Psoas muscle (tissue), 8 donors: ENCODE measurements at places on chromosomes 1 and 21. TPM values are rescaled to one million over a fixed set of nuclear protein-coding genes. Genes with fewer than 3 reads are reported as not detected.

- no peaks in the 10 kb centered on the region for H3K36me3 ChIP-seq
- no peak overlapping the region for H3K4me3 ChIP-seq
- H3K27ac ChIP-seq = no peak overlapping the region
- no peaks in the 10 kb centered on the region for H3K27me3 ChIP-seq
- DNase-seq = no peak
- H3K4me1 ChIP-seq = no peaks in the 10 kb centered on the region
These were observed 25.2 kb downstream of the EVA1C start for GRCh38 chr21:32437729-32438128.

GRCh38 chr1:17091252-17091651 is 28.0 kb downstream of the PADI2 start:
- peaks cover 31% of the 10 kb centered on the region for H3K4me1 ChIP-seq
- DNase-seq = no peak
- H3K36me3 ChIP-seq = peaks cover 97% of the 10 kb centered on the region

DNA sequence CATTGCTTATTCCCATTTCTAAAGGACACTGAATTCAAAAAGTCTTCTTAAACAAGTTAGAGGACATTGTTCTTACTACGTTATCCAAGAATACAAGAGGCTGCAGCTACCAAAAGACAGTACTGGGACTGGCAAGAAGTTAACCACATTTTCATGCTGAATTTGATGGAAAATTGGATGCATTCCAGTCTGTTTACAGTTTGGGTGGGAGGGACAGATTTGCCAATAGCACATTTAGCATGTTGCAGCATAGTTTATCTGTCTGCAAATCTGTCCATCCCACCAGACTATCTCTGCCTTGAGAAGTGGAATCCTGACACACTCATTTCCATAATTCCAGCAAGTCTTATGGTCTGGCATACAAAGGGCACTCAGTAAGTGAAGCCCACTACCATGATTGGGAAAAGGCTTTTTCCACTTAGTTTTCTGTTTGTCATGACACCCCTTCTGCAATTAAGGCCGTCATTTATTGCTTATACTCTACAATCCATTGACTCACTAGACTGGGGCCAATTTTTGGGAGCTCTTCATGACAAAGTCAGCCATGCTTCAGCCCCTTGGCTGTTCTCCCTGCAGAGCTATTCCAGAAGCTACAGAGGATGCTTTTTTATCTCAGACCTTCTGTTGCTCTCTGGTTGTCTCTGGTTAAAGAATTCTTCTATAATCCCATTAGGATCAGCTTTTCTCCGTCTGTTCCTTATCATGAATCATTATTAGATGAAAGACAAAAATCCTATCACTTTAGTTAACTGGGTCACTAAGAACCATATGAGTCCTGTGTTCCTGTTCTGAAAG is 355.8 kb upstream of the PTBP2 start:
- no peaks in the 10 kb centered on the region for H3K36me3 ChIP-seq
- H3K27me3 ChIP-seq = no peaks in the 10 kb centered on the region
- H3K4me1 ChIP-seq = no peaks in the 10 kb centered on the region
- H3K4me3 ChIP-seq = no peak overlapping the region

DNA sequence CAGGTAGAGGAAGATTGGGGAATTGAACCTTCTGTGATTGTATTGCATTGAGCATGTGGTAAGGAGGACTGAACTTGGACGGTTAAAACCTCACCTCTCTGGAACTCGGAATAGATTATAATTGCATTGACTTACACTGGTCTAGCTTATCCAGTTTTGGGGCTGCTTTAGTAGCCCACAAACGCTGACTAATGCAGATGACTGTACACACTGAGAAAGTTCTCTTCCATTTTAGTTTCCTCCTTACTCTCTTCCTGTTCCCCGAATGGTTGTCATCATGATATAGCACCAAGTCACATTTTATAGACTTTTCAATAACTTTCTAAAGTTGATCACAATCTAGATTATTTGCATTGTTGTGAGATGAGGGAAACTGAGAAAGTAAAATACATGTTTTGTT is 78.2 kb downstream of the NFIA start:
- no peak overlapping the region for H3K27ac ChIP-seq
- H3K27me3 ChIP-seq = no peaks in the 10 kb centered on the region
- peaks cover 45% of the 10 kb centered on the region for H3K4me1 ChIP-seq
- no peaks in the 10 kb centered on the region for H3K36me3 ChIP-seq
- H3K4me3 ChIP-seq = no peak overlapping the region
- no peak for DNase-seq

DNA sequence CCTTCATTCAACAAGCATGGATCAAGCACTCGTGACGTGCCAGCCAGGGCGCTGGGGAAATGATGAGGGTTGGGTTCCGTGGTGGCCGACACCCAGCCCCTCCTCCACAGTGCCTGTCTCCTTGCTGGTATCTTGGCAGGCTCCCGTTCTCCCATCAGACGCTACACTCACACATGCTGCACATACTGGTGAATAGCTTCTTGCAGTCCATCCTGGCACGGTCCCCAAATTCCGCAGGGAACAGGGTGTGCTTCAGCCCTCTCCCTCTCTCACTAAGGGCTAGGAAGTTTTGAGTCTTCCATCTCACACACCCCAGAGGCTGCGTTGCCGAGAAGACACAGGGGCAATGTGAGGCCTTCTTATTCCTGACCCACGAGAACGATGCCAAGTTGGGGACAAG is 10.1 kb upstream of the MEF2D start:
- DNase-seq = peak; percentile 93
- peaks cover 37% of the 10 kb centered on the region for H3K4me1 ChIP-seq
- peaks cover 5% of the 10 kb centered on the region for H3K36me3 ChIP-seq
- no peaks in the 10 kb centered on the region for H3K27me3 ChIP-seq
- H3K4me3 ChIP-seq = no peak overlapping the region

DNA sequence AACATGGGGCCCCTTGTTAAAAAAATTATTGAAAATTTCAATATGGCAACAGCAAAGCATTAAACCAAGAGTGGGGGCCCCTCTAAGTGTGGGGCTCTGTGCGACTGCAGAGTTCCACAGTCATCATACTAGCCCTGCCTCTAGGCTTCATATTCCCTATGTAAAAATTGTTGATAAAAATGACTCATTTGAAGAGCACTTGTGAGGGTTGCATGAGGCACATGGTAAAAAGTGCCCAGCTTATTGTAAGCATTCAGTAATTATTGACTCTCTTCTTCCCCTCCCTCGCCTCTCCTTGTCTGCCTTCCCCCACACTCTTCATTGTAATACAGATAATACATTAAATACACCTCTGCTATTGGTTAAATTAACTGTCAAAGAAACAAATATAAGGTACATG is 86.7 kb upstream of the PTBP2 start:
- H3K36me3 ChIP-seq = no peaks in the 10 kb centered on the region
- no peak for DNase-seq
- H3K27me3 ChIP-seq = no peaks in the 10 kb centered on the region
- H3K27ac ChIP-seq = no peak overlapping the region
- no peak overlapping the region for H3K4me3 ChIP-seq

DNA sequence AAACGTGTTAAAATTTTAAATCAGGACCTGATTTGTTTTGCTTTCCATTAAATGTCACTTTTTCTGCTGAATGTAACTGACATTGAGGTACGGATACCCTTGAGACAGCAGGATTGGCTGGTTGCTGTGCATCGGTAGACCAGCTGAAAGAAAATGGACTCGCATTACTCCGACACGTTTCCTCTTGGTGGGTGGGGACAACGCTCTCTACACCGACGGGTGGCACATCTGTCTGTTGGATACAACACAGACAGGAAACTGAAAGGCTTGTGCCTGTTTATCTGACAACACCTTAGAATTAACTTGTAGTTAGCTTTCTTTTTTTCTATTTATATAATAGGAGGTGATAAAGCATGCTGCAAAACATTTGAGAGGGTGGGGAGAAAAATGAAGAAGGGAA is 19.4 kb downstream of the PRPF38A start:
- no peak overlapping the region for H3K4me3 ChIP-seq
- peaks cover 5% of the 10 kb centered on the region for H3K36me3 ChIP-seq
- H3K4me1 ChIP-seq = no peaks in the 10 kb centered on the region
- DNase-seq = no peak
- no peaks in the 10 kb centered on the region for H3K27me3 ChIP-seq

GRCh38 chr1:156439777-156440183 is 60.8 kb downstream of the MEF2D start:
- no peaks in the 10 kb centered on the region for H3K4me1 ChIP-seq
- H3K4me3 ChIP-seq = no peak overlapping the region
- H3K27ac ChIP-seq = no peak overlapping the region
- peaks cover 98% of the 10 kb centered on the region for H3K27me3 ChIP-seq
- no peaks in the 10 kb centered on the region for H3K36me3 ChIP-seq

DNA sequence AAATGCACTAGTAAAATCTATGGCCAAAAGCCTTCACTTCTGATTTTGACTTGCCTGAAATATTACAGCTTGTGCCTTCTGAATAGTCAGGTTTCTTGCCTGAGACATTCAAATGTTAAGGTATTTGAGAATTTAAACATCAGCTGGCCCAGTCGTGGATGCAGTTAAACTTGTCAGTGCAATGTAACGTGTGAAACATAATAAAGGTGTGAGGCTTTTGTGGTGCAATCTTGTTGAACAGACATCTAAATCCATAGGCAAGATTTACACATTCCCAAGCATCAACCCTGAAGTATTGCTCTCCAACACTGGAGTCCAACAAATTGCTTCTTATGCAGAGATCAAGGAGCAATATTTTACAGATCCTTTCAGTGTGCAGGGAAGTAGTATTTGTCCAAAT is 4.4 kb downstream of the CCN1 start:
- H3K36me3 ChIP-seq = peaks cover 2% of the 10 kb centered on the region
- H3K27ac ChIP-seq = peak overlapping the region; percentile 91
- H3K27me3 ChIP-seq = no peaks in the 10 kb centered on the region

DNA sequence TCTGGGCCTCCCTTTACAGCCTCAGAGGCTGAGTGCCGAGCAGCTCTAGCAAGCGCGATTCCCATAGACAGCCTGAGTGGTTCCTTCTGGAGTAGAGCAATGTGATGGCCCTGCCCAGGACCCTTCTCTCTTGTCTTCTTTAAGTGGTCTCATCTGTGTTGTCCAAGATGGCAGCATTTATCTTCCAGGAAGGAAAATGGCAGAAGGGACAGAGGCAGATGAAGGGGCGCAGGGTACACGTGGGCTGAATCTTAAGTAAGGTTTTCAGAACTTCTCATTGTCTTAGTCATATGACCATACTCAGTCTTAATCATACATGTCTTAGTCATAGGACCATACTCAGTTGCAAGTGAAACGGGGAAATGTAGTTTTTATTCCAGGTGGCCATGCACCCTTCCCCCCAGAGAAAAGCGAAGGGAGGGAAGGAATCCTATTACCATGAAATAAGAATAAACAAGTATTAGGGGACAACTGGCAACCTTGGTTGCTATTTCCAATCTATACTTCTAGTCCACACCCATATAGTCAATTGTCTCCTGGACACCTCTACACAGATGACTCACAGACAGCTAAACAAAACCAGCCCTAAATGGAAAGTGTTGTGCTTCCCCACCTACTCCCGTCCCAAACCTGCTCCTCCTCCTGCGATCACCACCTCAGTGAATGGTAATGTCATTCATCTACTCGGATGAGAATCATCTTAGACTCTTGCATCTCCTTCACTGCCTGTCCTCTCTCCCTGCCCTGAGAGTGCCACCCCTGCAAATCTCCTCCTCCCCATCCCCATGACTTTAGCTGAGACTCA is 13.3 kb downstream of the OVAAL start:
- H3K4me3 ChIP-seq = no peak overlapping the region
- no peak overlapping the region for H3K27ac ChIP-seq
- H3K27me3 ChIP-seq = no peaks in the 10 kb centered on the region
- H3K4me1 ChIP-seq = no peaks in the 10 kb centered on the region
- DNase-seq = no peak
- H3K36me3 ChIP-seq = no peaks in the 10 kb centered on the region

DNA sequence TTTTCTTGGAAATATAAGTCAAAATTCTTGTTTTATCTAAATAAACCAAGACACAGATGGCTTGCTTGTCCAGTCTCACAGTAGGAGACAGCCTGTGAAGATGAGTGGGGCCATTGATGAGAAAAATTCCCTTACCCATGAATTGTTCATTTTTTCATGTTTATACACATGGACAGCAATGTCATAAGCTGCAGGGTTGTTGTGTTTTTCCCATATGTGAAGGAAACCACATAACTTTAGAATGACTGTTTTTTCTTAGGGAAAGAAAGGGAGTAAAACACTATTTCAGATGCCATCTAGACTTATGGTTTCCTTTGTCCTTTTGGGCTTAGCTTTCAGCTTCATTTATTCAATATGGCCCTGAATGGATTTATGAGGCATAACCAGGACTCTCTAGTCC is 622.5 kb upstream of the NR5A2 start:
- no peak for DNase-seq
- H3K4me3 ChIP-seq = no peak overlapping the region
- no peaks in the 10 kb centered on the region for H3K27me3 ChIP-seq
- H3K4me1 ChIP-seq = no peaks in the 10 kb centered on the region
- no peak overlapping the region for H3K27ac ChIP-seq

DNA sequence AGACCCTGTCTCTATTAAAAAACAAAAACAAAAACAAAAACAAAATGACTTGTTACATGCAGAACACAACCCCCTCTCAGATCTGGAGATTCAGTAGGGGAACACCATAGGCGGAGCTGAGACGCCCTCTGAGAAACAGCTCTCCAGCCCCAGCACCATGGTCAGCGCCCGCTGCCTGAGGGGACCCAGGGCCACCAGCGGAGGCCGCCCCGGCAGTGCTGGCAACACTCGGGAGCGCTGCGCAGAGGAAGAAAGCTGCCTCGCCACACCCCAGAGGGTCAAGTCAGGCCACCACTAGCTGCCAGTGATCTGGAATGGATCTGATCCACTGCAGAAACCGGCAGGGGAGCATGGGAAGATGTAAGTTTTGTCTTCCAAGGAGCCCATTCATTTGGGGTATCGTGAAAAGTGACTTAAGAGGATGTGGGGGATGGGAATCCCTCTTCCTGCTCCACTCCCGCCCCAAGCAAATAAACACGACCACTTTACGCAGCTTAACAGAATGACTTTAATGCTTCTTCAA is 3.1 kb downstream of the ACTA1 start:
- peaks cover 4% of the 10 kb centered on the region for H3K36me3 ChIP-seq
- H3K4me3 ChIP-seq = peak overlapping the region; percentile 70
- peaks cover 22% of the 10 kb centered on the region for H3K4me1 ChIP-seq
- peaks cover 20% of the 10 kb centered on the region for H3K27me3 ChIP-seq
- DNase-seq = peak; percentile 83
- peak overlapping the region; percentile 97 for H3K27ac ChIP-seq

DNA sequence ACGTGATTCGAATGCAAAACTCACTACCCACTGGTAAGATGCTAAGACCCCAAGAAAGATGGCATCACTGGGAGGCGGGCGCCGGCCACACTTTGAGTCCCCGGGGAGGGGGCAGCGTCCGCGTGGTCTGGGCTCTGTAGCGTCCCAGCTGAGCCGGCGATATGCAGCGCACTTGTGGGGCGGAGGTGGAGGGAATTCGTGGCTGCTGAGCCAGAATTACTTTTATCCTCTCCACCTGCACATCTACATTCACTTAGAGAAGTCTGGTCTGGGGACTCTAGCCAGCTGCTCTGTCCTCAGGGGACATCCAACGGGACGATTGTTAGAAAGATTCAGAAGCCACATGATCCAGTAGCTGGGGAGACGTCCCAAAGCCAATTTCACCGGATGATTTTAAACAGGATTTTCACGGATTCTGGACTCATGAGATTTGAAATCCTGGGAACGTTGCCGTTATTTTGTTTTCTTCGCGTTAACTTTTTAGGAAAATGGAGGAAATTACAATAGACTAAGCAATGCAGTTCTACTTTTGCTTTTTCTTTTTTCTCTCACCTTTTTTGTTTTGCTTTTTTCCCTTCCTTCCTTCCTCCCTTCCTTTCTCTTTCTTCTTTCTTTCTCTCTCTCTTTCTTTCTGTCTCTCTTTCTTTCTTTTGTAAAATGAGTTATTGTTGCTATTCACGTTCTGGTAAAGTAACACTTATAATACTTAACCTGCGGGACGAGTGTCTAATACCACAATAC is 1.3 kb downstream of the JAM2 start:
- no peaks in the 10 kb centered on the region for H3K27me3 ChIP-seq
- H3K36me3 ChIP-seq = no peaks in the 10 kb centered on the region
- peak; percentile 65 for DNase-seq

The OR2L3 gene
- not detected for total RNA-seq

The SLC2A5 gene
- 97.9 TPM for total RNA-seq
